Activated CD4-positive, alpha-beta memory T cell treated with anti-CD3 and anti-CD28 coated beads, Interleukin-2, amount 10 ng/mL, durations not matched to agents 7 days and 5 days (primary cell): ENCODE measurements at places on chromosomes 5 and 9. TPM values are rescaled to one million over a fixed set of nuclear protein-coding genes. Genes with fewer than 3 reads are reported as not detected.

Gene FRRS1L
- total RNA-seq = not detected

Gene OR1Q1
- total RNA-seq = not detected

Gene CTXN3
- total RNA-seq = not detected

GRCh38 chr5:118522626-118523025, 465.7 kb downstream of the DTWD2 start:
- no peaks in the 10 kb centered on the region for H3K36me3 ChIP-seq
- no peak overlapping the region for H3K4me3 ChIP-seq
- H3K27me3 ChIP-seq = no peaks in the 10 kb centered on the region
- no peak for DNase-seq
- no peaks in the 10 kb centered on the region for H3K4me1 ChIP-seq

- no peak overlapping the region for H3K4me3 ChIP-seq
- no peaks in the 10 kb centered on the region for H3K4me1 ChIP-seq
- DNase-seq = no peak
- no peaks in the 10 kb centered on the region for H3K27me3 ChIP-seq
- no peaks in the 10 kb centered on the region for H3K36me3 ChIP-seq
These were observed 558.1 kb downstream of the NR2F1-AS1 start for GRCh38 chr5:93022796-93023447.

DNA sequence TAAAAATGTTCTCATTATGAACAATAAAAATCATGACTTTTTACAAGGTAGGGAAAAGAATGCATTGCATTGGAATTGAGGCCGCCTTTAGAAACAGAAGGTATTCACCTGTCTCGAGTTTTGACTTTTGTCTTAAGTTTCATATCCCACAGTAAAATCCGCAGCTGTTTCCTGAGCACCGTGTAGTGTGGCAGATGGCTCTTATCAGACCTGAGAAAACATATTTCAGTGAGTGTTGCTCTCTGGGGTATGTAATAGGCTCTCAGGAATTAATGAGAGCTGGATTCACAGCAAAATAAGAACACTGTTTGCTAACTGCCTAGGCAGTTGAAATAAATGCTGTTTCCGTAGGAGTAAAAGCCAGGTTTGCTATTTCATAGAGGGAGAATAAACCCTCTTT, 221.4 kb downstream of the CFAP90 start:
- H3K36me3 ChIP-seq = no peaks in the 10 kb centered on the region
- H3K27ac ChIP-seq = no peak overlapping the region
- DNase-seq = no peak
- no peaks in the 10 kb centered on the region for H3K27me3 ChIP-seq
- no peaks in the 10 kb centered on the region for H3K4me1 ChIP-seq

DNA sequence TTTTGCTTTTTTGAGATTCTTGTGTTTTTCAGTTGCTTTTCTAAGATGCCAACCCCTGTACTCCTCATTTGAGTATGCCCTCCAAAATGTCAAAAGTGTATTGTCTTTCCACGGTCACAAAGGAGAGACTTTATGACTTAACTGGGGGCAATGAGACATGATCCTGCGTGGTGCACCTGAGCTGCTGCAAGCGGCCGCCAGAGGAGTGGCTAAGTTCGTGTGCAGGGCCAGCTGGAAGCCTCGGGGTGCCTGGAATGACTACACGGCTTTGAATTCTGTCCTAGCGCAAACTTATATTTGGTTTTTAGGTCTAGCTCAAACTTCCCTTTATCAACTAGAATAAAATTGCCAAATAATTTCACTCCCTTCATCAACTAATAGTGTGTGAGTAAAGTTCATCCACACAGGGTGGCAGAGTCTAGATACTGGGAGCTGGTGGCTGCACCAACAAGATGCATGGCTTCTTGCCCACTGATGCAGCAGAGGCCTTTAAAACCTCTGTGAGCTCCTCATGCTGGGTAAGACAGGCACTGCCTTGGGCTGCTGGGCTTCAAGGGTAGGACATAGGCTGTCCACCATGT, 4.7 kb downstream of the GADD45G start:
- H3K4me1 ChIP-seq = peaks cover 32% of the 10 kb centered on the region
- no peak for DNase-seq
- H3K4me3 ChIP-seq = no peak overlapping the region
- H3K36me3 ChIP-seq = peaks cover 27% of the 10 kb centered on the region
- peaks cover 20% of the 10 kb centered on the region for H3K27me3 ChIP-seq

DNA sequence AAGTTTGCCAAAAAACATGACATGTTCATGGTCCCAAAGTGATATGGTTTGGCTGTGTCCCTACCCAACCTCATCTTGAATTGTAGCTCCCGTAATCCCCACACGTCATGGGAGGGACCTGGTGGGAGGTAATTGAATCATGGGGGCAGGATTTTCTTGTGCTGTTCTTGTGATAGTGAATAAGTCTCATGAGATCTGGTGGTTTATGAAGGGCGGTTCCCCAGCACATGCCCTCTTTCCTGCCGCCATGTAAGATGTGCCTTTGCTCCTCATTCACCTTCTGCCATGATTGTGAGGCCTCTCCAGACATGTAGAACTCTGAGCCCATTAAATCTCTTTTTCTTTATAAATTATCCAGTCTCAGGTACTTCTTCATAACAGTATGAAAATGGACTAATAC, 322.1 kb downstream of the MED10 start:
- no peaks in the 10 kb centered on the region for H3K4me1 ChIP-seq
- DNase-seq = no peak
- no peaks in the 10 kb centered on the region for H3K36me3 ChIP-seq
- no peak overlapping the region for H3K4me3 ChIP-seq
